ENCODE measurements at places on chromosomes 6 and 20.

GRCh38 chr6:44407951-44408670, 20.6 kb downstream of the CDC5L start:
- DNase-seq = no peak

DNA sequence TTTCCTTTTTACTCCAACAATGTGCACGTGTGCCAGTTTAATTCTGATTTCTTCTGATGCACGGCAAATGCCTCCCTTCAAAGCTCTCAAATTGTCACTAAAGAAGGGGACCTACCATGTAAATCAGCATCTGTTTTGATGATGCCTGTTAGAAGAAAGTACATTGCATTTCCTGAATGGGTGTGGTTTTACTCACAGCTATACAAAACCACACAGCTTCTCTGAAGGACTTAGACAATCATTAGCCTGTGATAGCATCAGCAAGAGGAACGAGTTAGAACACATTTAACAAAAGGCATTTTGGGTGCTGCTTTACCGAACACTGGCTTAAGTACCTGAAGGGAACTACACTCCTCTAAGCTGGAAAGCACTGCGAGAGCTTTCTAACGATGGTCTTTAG, 109.4 kb downstream of the ATXN1 start:
- no peak for DNase-seq

GRCh38 chr20:12414446-12415274, 497.0 kb downstream of the BTBD3 start:
- peak; percentile 19 for DNase-seq

DNA sequence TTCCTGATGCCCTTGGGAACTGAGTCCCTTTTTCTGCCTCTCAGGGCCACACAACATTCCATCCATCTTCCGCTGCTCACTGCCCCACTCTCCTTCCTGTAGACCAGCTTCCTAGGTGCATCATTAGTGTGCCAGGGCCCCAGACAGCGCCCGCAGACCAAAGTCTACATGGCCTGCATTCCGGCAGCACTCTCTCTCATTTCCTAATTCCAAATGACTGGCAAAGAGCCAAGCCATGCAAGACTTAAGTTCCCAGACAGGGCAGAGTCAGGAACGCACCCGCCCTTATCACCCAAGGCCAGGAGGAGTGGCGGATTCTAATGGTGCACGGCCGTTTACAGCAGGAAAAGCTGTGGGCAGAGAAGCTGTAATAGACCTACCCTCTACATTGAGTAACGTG, 159.8 kb upstream of the ARID1B start:
- peak; percentile 43 for DNase-seq

- no peak for DNase-seq
Measured at GRCh38 chr20:48242623-48243022, 457.3 kb upstream of the SULF2 start.

DNA sequence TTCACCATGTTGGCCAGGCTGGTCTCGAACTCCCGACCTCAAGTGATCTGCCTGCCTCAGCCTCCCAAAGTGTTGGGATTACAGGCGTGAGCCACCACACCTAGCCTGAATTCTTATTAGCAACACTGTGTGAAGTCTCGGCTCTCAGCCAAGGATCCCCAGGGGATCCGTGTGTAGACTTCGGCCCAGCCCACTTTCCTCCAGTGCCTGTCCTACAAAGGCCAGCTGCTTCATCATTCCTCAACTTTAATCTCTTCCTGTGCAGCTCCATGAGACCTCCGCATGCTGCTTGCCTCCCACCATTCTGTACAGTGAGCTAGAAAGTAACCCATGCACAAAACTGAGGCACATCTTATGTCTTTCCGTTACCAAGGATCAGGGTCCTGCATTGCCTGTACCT, 71.8 kb downstream of the SAMD3 start:
- DNase-seq = no peak

- no peak for DNase-seq
Measured at GRCh38 chr20:53639647-53640440, 46.2 kb upstream of the ZNF217 start.

GRCh38 chr20:33418033-33418432, 16.7 kb upstream of the CDK5RAP1 start:
- no peak for DNase-seq

DNA sequence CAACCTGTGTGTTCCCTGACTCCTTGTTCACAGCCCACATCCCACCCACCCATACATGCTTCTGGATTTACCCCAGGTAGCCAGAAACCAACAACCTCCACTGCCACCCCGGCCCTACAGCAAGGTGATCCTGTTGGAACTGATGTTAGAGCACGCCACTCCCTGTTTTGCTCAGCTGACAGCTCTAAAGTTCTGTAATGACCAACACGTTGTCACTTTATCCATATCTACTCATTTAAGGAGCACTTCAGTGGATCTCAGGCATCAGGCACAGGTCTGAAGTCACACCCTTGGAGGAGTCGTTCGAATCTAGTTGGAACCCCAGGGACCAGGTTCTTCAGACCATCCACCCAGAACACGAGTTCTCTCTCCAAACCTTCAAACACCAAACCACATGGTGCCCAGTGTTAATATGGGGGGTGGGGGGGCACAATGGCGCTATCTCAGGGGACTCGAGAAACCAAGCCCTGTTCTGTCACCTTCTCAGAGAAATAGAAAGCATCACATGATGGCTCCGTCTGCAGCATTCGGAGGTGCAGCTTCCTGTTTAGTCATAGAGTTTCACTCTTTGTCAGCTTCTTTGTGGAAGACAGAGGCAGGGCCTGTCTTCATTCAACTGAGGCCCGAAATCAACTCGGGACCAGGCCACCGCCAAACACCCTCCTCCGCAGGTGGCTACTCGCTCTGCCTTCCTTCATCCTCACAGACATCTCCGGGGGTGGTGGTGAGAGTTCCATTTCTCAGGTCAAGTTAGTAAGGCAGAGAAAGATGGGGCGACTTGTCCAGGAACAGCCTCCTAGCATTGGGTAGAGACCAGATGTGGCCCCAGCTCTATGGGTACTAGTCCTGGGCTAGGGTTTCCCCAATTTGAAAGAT, 142.2 kb downstream of the NFATC2 start:
- no peak for DNase-seq

DNA sequence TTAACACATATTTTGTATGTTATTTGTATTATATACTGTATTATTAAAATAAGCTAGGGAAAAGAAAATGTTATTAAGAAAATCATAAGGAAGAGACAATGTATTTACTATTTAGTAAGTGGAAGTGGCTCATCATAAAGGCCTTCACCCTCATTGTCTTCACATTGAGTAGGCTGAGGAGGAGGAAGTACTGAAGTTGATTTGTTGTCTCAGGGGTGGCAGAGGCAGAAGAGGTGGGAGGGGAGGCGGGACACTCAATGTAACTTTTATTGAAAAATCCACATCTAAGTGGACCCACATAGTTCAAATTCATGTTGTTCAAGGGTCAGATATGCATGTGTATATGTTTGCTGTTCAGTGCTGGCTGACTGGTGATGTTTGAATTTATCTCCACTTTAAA, 210.2 kb upstream of the CITED2 start:
- no peak for DNase-seq
